GM13977 (cell line): ENCODE measurements at places on chromosomes 6 and 20.

DNA sequence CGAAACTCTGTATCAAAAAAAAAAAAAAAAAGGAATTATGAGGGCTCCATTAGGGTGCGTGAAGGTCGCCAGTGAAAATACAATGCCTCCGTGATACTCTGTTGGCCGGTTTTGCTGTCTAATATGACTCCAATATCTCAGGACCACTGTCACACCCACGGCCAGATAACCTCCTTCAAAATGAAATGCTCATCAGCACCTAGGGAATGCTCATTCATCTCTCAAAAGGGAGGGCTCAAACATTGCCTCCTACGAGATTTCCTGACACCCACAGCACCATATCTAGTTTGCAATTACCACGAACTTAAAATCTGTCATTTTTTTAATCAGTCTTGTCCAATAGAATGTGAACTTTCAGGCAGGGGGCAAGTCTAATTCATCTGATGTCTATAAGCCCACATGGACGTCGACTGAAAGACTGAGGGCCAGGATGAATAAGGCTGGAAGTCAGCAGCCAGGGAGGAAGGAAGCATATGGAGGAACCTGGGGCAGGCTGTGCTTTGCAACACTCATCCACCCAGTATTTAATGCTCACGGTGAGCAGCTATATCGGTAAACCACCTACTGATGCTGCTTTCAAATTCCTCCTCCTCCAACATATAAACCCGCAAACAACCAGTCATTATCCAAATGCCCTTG lies 42.8 kb downstream of the MAP3K5 start:
- DNase-seq, result no peak

DNA sequence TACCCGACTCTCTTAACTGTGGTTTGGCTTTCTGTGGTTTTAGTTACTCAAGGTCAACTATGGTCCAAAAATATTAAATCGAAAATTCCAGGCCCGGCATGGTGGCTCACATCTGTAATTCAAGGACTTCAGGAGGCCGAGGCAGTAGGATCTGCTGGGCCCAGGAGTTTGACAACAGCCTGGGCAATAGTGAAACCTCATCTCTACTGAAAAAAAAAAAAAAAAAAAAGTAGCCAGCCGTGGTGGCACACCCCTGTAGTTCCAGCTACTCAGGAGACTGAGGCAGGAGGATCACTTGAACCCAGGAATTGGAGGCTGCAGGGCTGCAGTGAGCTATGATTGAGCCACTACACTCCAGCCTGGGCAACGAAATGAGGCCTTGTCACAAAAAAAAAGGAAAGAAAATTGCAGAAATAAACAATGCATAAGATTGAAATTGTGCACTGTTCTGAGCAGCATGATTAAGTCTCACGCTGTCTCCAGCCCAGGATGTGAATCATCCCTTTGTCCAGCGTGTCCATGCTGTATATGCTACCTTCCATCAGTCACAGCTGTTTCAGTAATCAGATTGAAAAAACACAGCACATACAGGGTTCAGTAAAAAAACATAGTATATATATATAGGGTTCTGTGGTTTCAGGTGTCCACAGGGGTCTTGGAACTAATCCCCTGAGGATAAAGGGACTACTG lies 40.7 kb downstream of the RGS17 start:
- no peak for DNase-seq

DNA sequence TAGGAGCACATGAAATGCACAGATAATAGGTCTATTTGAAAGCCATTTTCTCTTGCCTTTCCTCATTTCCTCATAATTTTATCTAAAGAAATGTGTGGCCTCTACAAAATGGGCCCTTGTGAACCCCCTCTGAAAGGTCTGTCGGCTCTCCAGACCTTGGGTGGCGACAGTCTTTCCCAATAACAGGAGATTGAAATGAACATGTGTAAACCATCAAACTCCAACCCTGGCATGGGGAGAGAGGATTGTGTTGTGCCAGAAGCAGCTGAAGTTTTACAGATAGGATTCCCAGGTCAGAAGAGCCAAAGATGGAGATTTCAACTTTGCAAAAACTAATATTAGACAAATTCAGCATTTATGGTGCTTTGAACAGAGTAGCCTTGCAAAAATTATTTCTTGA lies 277.1 kb upstream of the ECI2 start:
- no peak for DNase-seq

- no peak for DNase-seq
Measured at GRCh38 chr6:118652051-118652615, 742 bp upstream of the CEP85L start.

DNA sequence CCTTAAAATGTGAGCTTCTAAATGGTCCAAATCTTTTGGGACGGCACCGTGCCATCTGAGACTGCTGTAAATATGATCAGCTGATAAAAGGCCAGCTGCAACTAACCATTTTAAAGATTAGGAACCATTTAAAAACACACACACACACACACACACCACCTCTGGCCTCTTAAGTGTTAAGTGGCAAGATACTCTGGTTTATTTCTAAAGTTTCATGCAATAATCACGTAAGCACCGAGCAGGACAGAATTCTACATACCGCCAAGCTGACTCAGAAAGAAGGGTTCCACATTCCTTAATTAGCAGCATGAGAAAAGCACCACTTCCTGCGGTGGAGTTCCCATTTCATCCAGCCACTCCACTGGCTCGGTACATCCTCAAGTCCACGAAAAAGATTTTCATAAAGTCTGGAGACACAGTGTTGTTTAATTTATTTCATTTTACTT lies 17.8 kb upstream of the ZNF217 start:
- DNase-seq, result no peak

DNA sequence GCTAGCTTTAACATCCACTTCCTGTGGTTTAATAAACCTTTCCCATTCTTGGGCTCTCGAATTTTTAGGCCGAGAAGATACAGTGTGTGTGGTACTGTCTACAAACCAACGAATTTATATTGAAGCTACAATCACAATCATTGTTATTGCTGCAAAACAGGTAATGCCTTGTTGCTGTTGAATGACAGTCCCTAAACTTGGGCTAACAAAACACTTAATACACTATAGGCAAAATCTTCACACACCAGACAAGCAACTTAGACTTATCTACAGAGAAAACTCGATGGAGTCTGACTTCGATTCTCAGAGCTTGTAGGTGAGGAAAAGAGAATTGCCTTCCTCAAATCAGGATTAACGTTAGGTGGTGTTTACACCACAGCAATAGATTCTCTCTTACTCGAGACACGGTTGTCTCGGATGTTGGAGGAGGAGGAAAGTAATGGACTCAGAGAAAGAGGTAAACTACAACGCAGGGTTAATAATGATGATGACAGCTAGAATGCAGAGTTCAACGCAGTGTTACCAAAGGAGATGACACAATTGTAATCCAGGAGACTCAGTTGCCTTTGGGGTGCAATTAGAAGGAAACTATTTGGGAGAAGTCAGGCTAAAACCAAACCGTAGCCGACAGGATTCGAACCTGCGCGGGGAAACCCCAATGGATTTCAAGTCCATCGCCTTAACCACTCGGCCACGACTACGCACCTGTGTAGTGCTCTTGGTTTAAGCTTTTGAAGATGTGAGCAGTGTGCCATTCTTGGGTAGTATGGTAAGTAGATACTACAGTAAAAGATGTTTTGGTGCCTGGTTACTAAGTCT lies 32.5 kb upstream of the ZNF184 start:
- peak; percentile 25 for DNase-seq

DNA sequence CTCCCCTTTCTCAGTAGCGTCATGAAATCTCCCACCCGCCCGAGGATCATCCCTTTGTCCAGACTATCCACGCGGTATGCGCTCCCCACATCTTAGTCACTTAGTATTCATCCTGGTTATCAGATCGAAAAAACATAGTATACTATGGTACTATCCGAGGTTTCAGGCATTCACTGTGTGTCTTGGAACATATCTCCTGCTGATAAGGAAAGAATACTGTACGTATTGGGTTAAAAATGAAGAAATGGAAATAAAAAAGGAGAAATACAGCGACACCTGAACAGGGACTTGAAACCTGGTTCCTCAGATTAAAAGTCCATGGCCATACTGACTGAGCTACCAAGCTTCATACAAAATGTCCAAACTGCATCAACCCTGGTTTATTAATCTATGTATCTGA lies 14.0 kb downstream of the HMGN4 start:
- no peak for DNase-seq

GRCh38 chr6:78511009-78511408 lies 356.3 kb upstream of the IRAK1BP1 start:
- DNase-seq, result no peak

- DNase-seq, result peak; percentile 51
Measured at GRCh38 chr20:48787861-48788375, 39.9 kb downstream of the PREX1 start.

DNA sequence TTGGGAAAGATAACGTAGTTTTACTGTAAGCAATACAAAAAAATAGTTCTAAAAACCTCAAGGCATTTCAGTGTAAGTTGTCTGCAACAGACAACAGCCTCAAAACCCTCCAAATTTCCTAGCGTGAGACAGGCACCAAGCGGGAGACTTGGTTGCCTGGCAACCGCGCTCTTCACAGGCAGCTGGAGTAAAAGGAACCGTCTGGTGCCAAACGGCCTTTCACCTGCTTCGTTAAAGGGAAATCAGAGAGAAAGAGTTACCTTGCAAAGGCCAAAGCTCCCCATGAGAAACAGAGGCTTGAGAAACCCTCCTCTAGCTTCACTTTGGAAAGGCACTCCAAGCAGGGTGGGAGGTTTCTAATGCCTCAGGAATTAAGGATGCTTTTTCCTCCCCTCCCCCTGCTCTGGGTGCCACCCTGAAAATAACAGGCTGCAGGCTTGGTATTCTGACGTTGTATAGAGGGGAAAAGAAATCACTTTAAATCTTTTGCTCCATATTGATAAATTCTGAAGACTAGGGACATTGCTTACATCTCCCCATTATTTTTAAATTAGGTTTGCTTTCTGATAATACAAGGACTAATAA lies 129.7 kb upstream of the UFL1 start:
- no peak for DNase-seq

DNA sequence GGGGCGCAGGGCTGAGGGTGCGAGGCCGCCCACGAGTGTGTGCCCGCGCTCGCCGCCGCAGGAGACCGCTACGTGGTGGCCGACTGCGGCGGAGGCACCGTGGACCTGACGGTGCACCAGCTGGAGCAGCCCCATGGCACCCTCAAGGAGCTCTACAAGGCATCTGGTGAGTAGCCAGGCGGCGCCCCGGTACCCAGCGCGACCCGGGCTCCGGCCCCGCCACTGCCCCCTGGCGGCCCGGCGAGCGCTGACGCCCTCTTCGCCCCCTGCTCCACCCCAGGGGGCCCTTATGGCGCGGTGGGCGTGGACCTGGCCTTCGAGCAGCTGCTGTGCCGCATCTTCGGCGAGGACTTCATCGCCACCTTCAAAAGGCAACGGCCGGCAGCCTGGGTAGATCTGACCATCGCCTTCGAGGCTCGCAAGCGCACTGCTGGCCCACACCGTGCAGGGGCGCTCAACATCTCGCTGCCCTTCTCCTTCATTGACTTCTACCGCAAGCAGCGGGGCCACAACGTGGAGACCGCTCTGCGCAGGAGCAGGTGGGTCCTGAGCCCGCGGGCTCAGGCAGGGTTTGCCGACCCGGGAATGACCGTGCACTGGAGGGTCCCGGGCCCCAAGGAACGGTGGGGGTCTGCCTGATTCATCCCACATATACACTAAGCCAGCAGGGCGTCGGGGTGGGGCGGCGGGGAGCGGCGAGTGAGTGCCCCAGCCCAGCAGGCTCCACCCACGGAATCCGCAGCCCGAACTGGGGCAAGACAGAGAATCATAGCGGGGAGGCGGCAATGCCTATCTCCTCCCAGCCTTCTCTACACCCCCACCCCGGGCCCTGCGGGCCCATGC lies 17.4 kb downstream of the HSPA12B start:
- peak; percentile 77 for DNase-seq

DNA sequence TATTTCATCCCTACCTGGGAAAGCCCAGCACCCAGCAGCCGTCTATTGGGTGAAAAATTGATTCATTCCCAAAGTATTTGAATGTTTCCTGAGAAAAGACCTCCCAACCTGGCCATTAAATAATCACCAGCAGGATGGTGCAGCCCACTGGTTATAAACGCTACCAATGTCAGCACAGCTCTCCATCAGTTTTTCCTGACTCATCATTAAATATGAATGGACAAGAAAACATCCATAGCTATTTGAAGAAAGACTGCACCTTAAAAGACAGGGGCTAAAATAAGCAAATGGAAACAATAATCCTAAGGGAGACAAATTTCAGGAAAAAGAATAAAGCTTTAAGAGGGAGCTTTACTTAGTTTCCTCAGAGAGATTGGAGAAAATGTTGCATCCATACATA lies 261.9 kb downstream of the UST start:
- DNase-seq, result no peak

DNA sequence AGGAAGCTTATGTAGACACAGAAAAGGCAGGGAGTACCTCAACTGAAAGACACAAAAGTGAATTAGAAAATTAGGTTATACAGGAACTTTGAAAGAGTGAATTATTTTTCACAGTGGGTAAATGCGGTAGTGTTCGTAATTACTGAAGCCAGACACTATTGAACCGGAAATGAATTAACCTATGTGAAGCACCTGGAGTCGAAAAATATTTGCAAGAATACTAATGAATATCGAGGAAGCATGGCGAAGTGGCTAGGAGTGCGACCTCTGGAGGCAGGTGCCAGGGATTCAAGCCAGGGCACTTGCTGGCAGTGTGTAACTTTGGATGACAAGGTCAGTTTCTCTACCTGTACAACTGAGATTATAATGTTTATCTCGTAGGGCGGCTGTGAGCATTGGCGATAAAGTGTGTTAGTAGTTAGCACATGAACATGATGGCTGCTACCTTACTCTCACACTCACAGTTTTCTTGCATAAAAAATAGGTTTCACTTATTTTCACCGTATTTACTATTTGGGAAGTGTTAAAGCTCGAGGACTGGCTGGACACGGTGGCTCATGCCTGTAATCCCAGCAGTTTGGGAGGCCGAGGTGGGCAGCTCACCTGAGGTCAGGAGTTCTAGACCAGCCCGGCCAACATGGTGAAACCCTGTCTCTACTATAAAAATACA lies 567 bp upstream of the SLC18B1 start:
- peak; percentile 73 for DNase-seq

- DNase-seq, result no peak
Measured at GRCh38 chr6:25689966-25690365, 38.0 kb downstream of the SCGN start.

- no peak for DNase-seq
Measured at GRCh38 chr6:151501511-151502136, 7.8 kb downstream of the CCDC170 start.

- no peak for DNase-seq
Measured at GRCh38 chr6:7292596-7293255, 20.3 kb downstream of the SSR1 start.

- no peak for DNase-seq
Measured at GRCh38 chr20:56342783-56343182, 16.0 kb upstream of the FAM210B start.

GRCh38 chr6:138410048-138410735 lies 6.2 kb downstream of the HEBP2 start:
- no peak for DNase-seq
